Endothelial cell of umbilical vein (primary cell): ENCODE measurements at places on chromosomes 6 and 20. TPM values are rescaled to one million over a fixed set of nuclear protein-coding genes. Genes with fewer than 3 reads are reported as not detected.
A peak's percentile ranks its signal among the peaks of the same experiment; 100 is the strongest.

PHACTR3 gene
- not detected in 2 replicates for total RNA-seq

DNA sequence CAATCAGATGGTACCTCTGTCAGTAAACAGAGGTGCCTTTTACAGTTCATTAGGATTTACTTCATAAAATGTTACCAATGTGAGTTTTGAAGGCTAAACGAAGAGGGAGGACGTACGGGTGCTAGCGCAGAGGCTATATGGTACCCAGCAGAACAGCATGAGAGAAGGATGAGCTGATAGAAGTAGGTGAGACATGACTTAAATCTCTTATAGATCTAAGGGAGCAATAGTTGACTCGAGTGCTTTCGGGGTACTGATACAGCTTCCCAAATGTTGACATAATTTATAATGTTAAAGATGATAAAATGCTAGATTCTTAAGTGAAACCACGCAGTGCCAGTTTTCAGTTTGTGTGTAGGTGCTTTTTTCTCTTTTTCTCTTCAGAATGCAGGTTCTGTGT is 72.6 kb downstream of the HIVEP1 start:
- no peak for DNase-seq
- H3K27ac ChIP-seq, result no peak overlapping the region
- no peaks in the 10 kb centered on the region for H3K36me3 ChIP-seq
- no peaks in the 10 kb centered on the region for H3K4me1 ChIP-seq
- no peak overlapping the region for H3K4me3 ChIP-seq

DNA sequence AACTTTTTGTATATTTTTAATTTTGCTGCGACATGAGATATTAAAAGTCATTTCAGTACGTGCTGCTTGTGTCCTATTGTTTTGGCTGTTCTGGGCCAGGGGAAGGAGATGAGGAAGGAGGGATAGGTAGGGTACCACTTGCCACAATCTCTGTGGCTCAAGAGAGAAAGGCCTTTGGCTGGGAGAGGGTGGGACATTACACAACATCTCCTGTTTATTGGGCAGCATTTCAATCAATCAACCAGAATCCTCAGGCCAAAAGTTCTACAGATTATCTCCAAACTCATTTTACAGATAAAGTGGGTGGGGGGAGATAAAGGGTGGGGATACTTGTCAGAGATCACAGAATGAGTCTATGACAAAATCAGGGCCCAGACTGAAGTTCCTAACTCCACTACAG is 6.9 kb upstream of the CCM2L start:
- H3K4me1 ChIP-seq, result peaks cover 17% of the 10 kb centered on the region
- no peaks in the 10 kb centered on the region for H3K36me3 ChIP-seq
- no peaks in the 10 kb centered on the region for H3K27me3 ChIP-seq
- H3K4me3 ChIP-seq, result no peak overlapping the region
- DNase-seq, result no peak

GLO1 gene
- total RNA-seq, result 120 and 135 TPM in 2 replicates

- H3K36me3 ChIP-seq, result no peaks in the 10 kb centered on the region
- no peak overlapping the region for H3K27ac ChIP-seq
- no peak for DNase-seq
- no peaks in the 10 kb centered on the region for H3K4me1 ChIP-seq
Observed at GRCh38 chr6:87669051-87669450, 33.0 kb downstream of the AKIRIN2 start.

DNA sequence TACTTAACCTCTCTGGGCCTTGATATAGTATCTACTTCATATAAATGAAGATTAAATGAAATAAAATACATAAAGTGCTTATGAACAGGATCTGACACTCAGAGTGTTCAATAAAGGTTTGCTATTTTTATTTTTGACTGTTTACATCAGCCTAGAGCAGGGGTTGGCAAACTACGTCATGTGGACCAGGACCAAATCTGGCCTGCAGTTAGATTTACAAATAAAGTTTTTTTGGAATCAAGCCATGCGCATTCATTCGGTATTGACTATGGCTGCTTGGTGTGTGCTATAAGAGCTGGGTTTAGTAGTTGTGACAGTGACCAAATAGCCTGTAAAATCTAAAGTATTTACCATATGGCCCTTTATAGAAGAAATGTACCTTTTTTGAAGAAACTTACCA is 20.8 kb downstream of the PEX7 start:
- H3K27me3 ChIP-seq, result no peaks in the 10 kb centered on the region
- no peak for DNase-seq
- no peak overlapping the region for H3K27ac ChIP-seq
- no peaks in the 10 kb centered on the region for H3K4me1 ChIP-seq
- no peak overlapping the region for H3K4me3 ChIP-seq

AKIRIN2 gene
- 46.1 and 46.4 TPM in 2 replicates for total RNA-seq

GRCh38 chr6:158027590-158028285 is 46.1 kb downstream of the SYNJ2 start:
- DNase-seq, result no peak
- H3K4me1 ChIP-seq, result peaks cover 39% of the 10 kb centered on the region
- peak overlapping the region; percentile 83 for H3K27ac ChIP-seq
- H3K36me3 ChIP-seq, result peaks cover 4% of the 10 kb centered on the region

C6orf163 gene
- total RNA-seq, result 2.2 and 2.5 TPM in 2 replicates

- DNase-seq, result no peak
- H3K27ac ChIP-seq, result no peak overlapping the region
- H3K4me3 ChIP-seq, result no peak overlapping the region
Observed at GRCh38 chr20:53944796-53945195, 125.6 kb downstream of the BCAS1 start.

- no peak overlapping the region for H3K4me3 ChIP-seq
- no peak for DNase-seq
- no peaks in the 10 kb centered on the region for H3K4me1 ChIP-seq
- H3K36me3 ChIP-seq, result no peaks in the 10 kb centered on the region
- no peak overlapping the region for H3K27ac ChIP-seq
- H3K27me3 ChIP-seq, result peaks cover 2% of the 10 kb centered on the region
Observed at GRCh38 chr20:1637755-1638154, 17.9 kb upstream of the SIRPB1 start.

DNA sequence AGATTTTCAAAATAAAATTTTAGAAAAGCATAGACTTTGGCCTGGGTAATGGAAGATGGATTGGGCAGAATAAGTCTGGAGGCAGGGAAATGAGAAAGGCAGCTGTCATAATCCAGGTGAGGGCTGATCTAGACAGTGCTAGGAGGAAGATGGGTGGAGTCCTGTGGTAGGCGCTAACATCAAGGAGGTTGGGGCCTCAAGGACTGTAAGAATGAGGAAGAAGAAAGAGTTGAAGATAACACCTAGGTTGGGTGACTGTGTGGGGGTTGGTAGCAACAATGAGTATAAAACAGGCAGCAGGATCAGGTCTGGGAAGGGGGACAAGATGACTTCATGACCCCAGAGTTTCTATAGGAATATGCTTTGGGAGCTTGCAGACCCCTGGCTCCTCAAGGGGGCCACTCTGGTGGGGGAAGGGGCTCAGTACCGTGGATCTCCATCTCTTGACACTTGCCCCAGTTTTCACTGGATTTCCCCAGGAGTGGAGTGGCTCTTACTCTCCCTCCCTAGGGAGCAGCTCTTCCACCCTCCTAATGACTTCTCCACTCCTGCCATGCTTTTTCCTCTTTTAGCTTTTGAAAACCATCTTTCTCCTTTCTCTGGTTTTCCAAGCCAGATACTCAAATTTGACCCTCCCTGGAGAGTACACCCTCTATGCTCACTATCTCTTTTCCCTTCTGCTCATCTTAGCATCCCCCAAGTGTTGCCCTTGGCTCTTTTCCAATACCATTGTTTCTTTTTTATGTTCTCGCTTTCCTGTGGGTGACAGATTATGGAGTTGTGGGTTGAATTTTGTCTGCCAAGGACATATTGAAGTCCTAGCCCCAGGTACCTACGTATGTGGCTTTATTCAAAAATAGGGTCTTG is 14.8 kb downstream of the TRIM31 start:
- H3K4me1 ChIP-seq, result peaks cover 13% of the 10 kb centered on the region
- DNase-seq, result no peak
- H3K4me3 ChIP-seq, result no peak overlapping the region
- H3K27ac ChIP-seq, result no peak overlapping the region
- peaks cover 31% of the 10 kb centered on the region for H3K27me3 ChIP-seq
- H3K36me3 ChIP-seq, result no peaks in the 10 kb centered on the region

DNA sequence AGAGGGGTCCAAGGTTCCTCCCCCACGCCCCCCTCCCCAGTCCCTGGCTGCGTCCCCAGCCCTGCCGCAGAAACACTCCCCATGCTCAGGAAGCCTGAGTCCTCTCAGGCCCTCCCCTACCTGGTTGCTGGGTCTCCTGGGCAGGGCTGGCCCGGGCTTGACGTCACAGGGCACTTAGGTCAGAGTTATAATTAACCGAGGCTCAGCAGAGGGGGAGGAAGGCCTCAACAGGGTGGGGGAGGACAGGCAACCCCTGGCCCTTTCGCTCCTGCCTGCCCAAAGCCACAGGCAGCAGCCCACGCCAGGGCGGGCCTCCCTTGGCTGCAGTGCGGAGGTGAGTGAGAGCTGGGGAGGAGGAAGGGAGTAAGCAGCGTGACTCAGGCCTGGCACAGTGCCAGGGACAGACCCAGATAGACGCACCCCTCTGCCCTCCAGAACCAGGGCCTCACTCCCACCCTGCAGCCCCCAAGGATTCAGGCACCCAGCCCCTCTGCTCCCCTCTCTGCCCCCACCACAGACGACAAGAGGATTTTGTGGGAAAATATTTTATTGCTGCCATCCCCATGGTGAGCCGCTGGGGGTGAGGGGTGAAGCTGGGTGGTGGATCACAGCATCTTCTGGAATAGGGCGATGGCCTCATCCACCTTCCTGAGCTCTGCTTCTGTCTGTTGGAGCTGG is at the start of gene VWA7:
Gene VWA7, minus strand, starts transcription at position 340 of the 678 bp plus-strand sequence. CDS start 549 bp downstream, outside the sequence.
- H3K27ac ChIP-seq, result no peak within 1 kb of the TSS
- peaks cover 4% of the 10 kb centered on the region for H3K4me1 ChIP-seq
- peak; percentile 35 for DNase-seq
- peaks cover 28% of the 10 kb centered on the region for H3K36me3 ChIP-seq
- H3K4me3 ChIP-seq, result no peak within 1 kb of the TSS

CSTF1 gene
- total RNA-seq, result 32.9 and 39.6 TPM in 2 replicates
